ENCODE measurements at places on chromosomes 1 and 21. TPM values are rescaled to one million over a fixed set of nuclear protein-coding genes. Genes with fewer than 3 reads are reported as not detected.

Gene GRHL3
- not detected for total RNA-seq

Gene NHLH1
- total RNA-seq, result 0.29 TPM

Gene SPATA6
- total RNA-seq, result 0.78 TPM

Gene THEM5
- total RNA-seq, result not detected

Gene DIRAS3
- not detected for total RNA-seq

Gene ACKR1
- total RNA-seq, result not detected

Gene NT5C1A
- total RNA-seq, result not detected

Gene GPR25
- total RNA-seq, result not detected

Gene BCAR3
- 1.5 TPM for total RNA-seq

Gene CENPF
- total RNA-seq, result 134 TPM

Gene CHI3L1
- total RNA-seq, result not detected

Gene DDI2
- total RNA-seq, result 36.5 TPM
